ENCODE measurements at places on chromosomes 16 and 17. TPM values are rescaled to one million over a fixed set of nuclear protein-coding genes. Genes with fewer than 3 reads are reported as not detected.

Gene HGS
- 90.7 TPM for total RNA-seq

Gene TBC1D3E
- not detected for total RNA-seq

Gene C17orf113
- total RNA-seq, result 0.33 TPM

Gene HAS3
- total RNA-seq, result 1.3 TPM

Gene ABCC3
- total RNA-seq, result 13.1 TPM

Gene CRHR1
- not detected for total RNA-seq

Gene OR3A3
- not detected for total RNA-seq

Gene GPRC5C
- 12.9 TPM for total RNA-seq

Gene RBFOX1
- total RNA-seq, result not detected

Gene CHD9NB
- total RNA-seq, result 3.2 TPM

Gene JPT2
- total RNA-seq, result 23.3 TPM

Gene STX1B
- 1.1 TPM for total RNA-seq

Gene ARHGAP44
- total RNA-seq, result 4.2 TPM

Gene PABPN1L
- not detected for total RNA-seq

Gene HOXB2
- total RNA-seq, result 22.3 TPM

Gene DHRS7C
- not detected for total RNA-seq

Gene CCL1
- not detected for total RNA-seq

Gene HOXB4
- total RNA-seq, result 5.0 TPM

Gene CXCL16
- total RNA-seq, result 20.4 TPM

Gene SCN4A
- total RNA-seq, result 2.2 TPM

Gene ADPRM
- total RNA-seq, result 12.0 TPM

Gene PERCC1
- not detected for total RNA-seq

Gene AOC2
- 0.88 TPM for total RNA-seq

Gene SDR42E1
- total RNA-seq, result 0.46 TPM

Gene SLFN14
- not detected for total RNA-seq

Gene STH
- not detected for total RNA-seq

Gene TP53TG3
- not detected for total RNA-seq

Gene NEUROD2
- not detected for total RNA-seq

Gene JPH3
- total RNA-seq, result 1.8 TPM

Gene ZDHHC1
- total RNA-seq, result 11.3 TPM

Gene CHRNE
- total RNA-seq, result 0.57 TPM

Gene KRT40
- not detected for total RNA-seq

Gene TMIGD1
- total RNA-seq, result not detected

Gene COG1
- total RNA-seq, result 28.3 TPM

Gene WNK4
- not detected for total RNA-seq

Gene KRTAP2-3
- not detected for total RNA-seq

Gene KRTAP9-4
- total RNA-seq, result not detected

Gene KRT32
- 0.23 TPM for total RNA-seq
